Naive thymus-derived CD4-positive, alpha-beta T cell (primary cell): ENCODE measurements at places on chromosomes 4 and X. TPM values are rescaled to one million over a fixed set of nuclear protein-coding genes. Genes with fewer than 3 reads are reported as not detected.

The NAP1L3 gene
- polyA plus RNA-seq: 4.4 TPM

The DCLK2 gene
- not detected for polyA plus RNA-seq

The FAM47A gene
- not detected for polyA plus RNA-seq

The UCHL1 gene
- not detected for polyA plus RNA-seq

The RNF175 gene
- polyA plus RNA-seq: 8.4 TPM

The XAGE2 gene
- not detected for polyA plus RNA-seq
